ENCODE measurements at places on chromosomes 4 and X. TPM values are rescaled to one million over a fixed set of nuclear protein-coding genes. Genes with fewer than 3 reads are reported as not detected.

DNA sequence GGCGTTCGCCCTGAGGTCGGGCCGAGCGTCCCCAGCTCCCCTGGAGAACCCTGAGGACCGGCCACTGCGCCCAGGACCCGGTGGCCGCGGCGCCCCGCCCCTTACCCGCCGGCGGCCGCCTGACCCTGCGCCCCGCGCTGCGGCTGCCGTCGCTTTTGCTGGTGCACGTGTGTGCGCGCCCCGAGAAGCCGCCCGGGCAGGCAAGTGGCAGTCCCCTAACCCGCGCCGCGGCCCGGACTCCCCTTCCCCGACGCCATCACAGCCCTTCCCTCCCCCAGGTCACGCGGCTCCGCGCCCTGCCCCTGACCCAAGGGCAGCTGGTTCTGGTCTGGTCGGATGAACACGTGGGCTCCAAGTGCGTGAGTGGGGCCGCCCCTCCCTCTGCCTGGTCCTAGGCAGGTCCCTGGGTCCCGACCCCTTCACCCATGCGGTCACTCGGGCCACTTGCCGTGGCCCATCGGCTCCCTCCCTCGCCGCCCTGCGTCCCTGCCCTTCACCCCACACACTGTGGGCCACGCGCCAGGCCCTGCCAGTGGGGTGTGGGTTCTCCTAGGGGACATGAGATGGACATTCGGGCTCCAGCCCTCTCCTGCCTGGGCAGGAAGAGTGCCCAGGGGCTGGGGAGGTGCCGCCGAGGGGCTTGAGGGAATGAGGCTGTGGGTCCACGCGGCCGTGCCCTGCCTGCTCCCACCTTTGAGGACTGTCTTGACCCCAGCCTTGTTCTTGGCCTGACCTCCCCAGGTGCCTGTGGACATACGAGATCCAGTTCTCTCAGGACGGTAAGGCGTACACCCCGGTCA, 8.0 kb upstream of the FGFRL1 start:
- DNase-seq = no peak

- no peak for DNase-seq
These were observed 71.1 kb downstream of the CLOCK start for GRCh38 chr4:55475394-55476243.

DNA sequence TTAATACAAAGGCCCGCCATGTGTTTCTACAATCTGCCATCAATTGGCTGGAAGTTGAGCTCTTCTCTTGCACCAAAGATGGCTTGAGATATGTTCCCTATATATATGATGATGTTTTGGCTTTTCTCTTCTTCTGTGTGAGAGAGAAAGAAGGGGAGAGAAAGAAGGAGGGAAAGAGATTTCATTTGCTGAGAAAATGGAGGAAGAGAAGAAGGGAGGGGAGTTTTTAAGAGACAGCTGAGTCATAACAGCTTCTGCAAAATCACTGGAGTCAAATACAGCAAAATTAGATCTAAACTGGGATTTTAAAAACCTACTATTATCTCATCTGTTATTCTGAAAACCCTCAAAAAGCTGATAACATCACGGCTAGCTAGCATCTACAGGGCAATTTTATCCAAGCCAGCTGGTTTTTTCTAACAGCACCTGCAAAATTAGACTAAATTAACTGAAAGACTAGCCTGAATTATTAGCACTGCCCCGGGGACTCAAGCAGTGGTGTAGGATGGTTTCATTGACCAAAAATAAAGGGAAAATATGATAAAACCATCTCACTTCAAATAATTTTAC, 647.6 kb upstream of the ACTRT1 start:
- DNase-seq = no peak

GRCh38 chr4:99615170-99615820, 40.7 kb downstream of the MTTP start:
- no peak for DNase-seq

GRCh38 chr4:119005928-119006460, 117.3 kb downstream of the SYNPO2 start:
- DNase-seq = no peak

DNA sequence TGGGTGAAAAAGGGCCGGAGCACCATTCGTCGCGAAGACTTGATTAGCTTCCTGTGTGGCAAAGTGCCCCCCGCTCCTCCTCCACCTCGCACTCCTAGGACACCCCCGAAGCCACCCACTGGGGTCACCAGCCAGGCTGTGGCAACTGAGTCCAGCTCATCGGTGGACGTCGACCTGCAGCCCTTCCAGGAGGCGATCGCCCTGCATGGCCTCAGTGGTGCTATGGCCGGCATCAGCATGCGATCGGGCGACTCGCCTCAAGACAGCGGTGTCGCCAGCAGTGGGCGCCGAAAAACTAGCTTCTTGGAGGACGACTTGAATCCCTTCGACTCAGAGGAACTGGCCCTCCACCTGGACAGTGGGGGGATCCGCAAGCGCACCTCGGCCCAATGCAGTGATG, 126.8 kb upstream of the CXorf66 start:
- no peak for DNase-seq

DNA sequence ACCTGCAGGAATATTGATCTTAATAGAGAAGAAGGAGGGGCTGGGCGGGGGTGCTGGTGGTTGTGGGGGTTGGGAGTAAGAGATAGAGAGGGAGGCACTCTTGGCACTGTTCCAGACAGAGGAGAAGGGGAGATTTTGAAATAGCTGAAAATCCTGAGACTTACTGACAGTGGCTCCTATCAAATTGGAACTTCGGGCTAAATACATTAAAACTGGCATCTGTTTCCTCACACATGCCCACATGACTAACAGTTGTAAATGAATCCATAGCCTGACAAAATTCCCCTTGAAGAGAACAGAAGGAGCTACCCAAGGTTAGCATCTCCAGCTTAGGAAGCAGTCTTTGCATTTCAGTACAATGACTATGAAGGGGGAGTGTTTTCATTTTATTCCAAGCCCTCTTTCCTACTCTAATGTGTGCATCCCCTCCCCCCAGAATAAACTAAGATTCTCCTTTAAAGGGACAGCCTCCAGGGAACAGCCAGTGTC, 1.4 kb downstream of the DCX start:
- no peak for DNase-seq

GRCh38 chr4:16142598-16143310, 58.9 kb upstream of the PROM1 start:
- DNase-seq = no peak

- no peak for DNase-seq
These were observed 10.8 kb upstream of the SNCA start for GRCh38 chr4:89847571-89848325.

DNA sequence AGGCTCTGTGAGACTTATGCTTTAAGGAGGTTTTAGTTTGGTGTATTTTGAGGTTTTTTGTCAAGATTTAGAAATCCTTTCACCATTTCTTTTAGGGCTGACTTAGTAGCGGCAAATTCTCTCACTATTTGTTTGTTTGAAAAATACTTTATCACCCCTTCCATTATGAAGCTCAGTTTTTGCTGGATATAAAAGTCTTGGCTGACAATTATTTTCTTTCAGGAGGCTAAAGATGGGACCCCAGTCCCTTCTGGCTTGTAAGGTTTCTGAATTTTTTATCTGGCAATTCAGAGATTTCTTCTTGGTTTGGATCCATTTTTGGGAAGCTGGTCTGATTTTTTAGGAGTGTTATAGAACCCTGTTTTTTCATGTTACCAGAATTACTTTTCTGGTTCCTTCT, 88.5 kb downstream of the ACTRT1 start:
- no peak for DNase-seq

- no peak for DNase-seq
These were observed 157.7 kb upstream of the RASGEF1B start for GRCh38 chr4:81629366-81629765.

DNA sequence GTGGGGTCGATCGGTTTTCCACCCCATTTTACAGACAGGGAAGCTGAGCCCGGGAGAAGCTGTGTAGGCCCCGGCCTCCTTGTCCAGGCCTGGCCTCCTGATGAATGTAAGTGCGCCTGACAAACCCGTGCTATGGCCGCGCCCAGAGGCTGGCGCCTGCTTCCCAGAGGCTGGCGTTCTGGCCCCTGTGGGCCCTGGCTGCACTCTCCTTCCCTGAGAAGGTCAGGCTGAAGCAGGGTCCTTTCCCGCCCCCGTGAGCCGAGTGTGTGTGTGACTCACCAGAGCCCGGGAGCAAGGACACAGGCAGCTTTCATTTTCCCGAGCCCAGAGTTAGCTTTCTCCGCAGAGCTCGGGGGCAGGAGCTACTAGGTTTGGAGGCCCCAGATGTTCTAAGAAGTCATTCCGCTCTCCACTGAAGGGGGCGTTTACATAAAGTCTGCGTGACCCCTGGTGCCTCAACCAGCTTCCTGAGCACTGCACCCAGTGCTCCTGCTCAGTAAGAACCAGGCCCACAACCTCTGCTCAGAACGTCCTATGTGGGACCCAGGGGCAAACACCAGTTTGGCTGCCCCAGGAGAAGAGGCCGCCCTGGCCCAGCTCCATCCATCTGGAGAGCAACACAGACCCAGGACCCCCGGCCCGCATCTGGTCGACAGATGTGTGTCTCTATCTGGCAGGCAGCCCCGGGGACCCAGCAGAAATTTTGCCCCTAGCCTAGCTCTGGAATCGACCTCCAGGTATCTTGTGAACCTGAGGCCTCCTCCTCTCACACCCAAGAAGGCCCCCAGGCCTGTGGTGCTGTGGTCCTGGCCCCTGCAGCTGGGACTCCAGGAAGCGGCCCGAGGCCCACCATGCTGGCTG, 13.6 kb downstream of the UVSSA start:
- DNase-seq = no peak

GRCh38 chr4:73220815-73221214, 37.8 kb downstream of the ANKRD17 start:
- DNase-seq = no peak

DNA sequence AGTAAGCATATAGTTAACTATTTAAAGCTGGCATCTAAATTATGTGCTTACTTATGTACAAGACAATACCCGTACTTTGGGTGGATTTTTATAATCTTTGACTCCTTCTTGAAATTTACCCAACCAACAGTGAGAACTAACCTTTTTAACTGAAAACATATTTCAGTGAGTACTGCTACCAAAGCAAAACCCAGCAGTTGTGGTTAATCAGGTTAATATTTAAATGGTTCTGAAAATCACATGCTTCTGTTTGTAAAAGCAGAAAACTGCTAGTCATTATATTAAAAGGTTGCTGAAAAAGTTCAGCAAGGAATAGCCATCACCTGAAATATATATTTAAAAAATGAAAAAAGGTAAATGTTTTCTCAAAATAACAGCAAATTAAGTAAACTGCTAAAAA, 20.0 kb downstream of the UBE2D3 start:
- DNase-seq = no peak

- no peak for DNase-seq
These were observed 32.4 kb downstream of the LRBA start for GRCh38 chr4:150982557-150983233.

- DNase-seq = no peak
These were observed 64.7 kb upstream of the GPR78 start for GRCh38 chr4:8515316-8516060.

GRCh38 chr4:5722328-5722727, 11.3 kb downstream of the EVC start:
- DNase-seq = no peak

DNA sequence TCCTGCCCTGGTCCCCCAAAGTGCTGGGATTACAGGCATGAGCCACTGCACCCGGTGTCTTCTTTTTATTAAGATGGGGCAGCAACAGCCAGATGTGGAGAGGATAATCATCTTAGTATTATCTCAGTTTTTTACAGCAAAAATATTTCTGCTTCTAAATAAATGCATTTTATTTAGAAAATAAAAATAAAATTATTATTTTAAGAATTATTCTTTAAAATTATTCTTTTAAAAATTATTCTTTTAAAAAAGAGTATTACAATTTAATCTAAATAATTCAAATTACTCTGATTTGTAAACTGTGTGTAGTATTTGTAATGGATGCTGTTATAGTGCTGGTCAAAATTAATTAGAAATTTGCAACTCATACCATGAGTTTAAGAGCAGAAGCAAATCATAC, 67.6 kb downstream of the ARFIP1 start:
- no peak for DNase-seq

DNA sequence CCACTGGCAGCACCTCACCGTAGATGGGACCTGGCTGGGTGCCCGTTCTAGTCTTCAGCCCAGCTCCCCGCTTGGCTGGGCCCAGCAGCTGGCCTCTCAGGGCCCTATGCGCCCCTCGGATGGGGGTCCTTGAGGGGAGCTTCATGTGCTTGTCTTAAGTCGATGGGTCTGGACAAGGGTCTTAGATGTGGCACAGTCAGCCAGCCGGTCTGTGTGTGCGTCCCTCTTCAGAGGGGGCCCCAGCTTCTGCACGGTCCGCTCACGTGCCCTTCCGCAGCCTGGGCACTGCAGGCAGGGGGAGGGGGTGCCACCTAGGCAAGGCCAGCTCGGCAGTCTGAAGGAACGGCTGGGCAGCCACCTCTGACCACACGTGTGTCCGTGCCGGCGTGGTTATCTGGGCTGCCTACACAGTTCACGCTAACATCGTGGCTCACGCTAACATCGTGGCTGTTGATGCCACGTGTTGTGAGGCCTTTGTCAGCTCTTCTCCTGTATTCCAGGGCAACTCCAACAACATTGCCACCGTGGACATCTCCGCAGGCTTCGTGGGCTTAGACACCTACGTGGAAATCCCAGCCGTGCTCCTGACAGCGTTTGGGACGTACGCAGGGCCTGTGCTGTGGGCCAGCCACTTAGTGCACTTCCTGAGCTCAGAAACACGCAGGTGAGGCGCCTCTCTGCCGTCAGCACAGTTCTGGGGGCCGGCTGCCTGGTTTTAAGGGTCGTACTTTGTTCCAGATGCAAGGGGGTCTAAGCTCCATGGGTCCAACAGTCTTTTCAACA, 34.5 kb downstream of the PIGG start:
- DNase-seq = no peak

DNA sequence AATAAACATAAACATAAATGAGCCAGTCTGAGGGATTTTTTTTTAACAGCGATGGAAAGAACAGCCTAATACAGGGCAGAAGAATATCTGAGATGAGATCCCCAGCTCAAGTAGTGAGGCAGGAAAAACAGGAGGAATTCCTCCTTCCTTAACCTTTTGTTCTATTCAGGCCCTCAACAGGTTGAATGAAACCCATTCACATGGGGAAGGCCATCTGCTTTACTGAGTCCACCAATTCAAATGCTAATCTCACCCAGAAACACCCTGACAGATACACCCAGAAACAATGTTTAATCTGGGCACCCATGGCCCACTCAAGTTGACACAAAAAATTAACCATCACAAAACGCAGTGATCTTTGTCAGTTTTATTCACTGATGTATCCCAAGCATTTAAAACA, 45.5 kb downstream of the SMIM31 start:
- no peak for DNase-seq

Gene NDP
- total RNA-seq = 0.39 TPM

Gene TRAPPC11
- total RNA-seq = 48.7 TPM

Gene PRKG2
- 0.02 TPM for total RNA-seq

Gene IL2RG
- not detected for total RNA-seq

Gene MAGEA11
- total RNA-seq = 10.0 TPM

Gene CBLL2
- not detected for total RNA-seq

Gene CT45A2
- total RNA-seq = not detected

Measured in H4 (cell line).